Activated T-cell treated with anti-CD3 and anti-CD28 coated beads, Interleukin-2, amount 50 U/mL, for 24 hours (primary cell): ENCODE measurements at places on chromosomes 4 and X.

GRCh38 chrX:97700547-97700946 is 816.8 kb downstream of the RPA4 start:
- no peak for DNase-seq

GRCh38 chrX:155070038-155070437 is 898 bp downstream of the CMC4 start:
- no peak for DNase-seq

- DNase-seq = no peak
These were observed 35.4 kb downstream of the CEP44 start for GRCh38 chr4:174318829-174319764.

DNA sequence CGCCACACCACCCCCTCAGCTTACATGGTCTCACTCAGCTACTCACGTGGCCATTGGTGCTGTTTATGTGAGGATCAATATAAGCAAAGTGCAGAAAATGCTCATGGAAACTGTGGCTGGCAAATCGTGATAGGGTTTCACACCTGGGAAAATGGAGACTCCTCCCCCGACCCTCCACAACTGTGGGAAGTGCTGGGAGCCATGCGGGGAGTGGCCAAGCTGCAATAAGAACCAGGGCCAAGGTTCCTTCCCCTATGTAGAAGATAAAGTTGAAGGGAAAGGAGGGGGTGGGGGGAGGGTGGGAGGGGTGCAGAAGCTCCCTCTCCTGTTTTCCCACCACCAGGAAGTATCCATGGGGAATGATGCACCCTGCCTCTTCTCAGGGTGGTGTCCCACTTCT is 145.5 kb upstream of the MAMLD1 start:
- no peak for DNase-seq
